ENCODE measurements at places on chromosomes 6 and 20.

DNA sequence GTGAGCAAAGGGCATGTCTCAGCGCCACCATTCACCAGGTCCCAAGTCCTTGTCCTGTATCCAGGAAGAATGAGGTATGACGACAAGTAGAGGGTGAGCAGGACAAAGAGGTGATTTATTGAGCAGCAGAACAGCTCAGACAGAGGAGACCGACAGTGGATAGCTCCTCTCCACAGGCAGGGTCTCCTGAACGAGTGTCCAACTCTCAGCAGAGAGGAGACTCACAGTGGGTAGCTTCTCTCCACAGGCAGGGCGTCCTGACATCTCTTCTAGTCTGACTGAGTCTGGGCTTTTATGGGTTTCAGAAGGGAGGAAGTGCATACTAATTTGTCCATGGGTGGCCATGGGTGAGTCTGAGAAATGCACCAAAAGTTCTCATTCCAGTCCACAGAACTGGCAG, 204.7 kb downstream of the ANKRD60 start:
- DNase-seq, result no peak

GRCh38 chr6:91487696-91488392, 901.0 kb upstream of the MAP3K7 start:
- DNase-seq, result no peak

- no peak for DNase-seq
These were observed 16.9 kb upstream of the FOXC1 start for GRCh38 chr6:1592852-1593251.

DNA sequence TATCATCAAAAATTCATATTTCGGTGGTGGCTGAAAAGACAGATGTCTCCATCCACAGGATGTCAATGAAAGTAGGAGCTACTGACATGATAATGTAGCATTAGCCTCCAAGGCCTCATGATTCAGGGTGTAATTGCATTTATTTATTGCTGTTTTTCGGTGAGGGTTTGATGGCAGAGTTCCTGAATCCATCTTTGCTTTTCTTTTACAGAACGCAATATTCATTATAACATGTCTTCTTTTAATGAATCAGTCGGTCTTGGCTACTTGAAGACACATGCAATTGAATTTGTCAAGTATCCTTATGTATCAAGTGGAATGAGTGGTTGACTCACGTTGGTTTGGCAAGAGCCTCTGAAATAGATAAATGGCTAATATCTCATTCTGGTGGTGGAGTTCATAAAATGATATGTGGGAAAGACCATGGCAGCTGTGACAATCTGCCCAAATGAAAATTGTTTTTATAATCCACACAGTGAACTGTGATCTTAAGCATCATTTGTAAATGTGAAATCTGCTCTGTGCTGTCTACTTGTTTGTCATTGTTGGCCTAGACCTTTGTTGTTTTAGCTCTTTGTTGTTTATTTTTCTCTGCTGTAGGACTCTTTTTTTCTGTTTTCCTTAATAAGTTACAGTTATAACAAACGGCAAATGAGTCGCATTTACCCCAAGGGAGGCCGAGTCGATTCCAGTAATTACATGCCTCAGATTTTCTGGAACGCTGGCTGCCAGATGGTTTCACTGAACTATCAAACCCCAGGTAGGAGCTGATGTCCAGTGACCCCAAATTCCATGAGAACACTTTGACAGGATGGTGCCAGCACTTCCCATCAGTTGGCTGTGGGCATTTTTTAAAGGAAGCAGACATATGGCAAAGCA, 105.7 kb upstream of the LAMP5 start:
- peak; percentile 63 for DNase-seq

DNA sequence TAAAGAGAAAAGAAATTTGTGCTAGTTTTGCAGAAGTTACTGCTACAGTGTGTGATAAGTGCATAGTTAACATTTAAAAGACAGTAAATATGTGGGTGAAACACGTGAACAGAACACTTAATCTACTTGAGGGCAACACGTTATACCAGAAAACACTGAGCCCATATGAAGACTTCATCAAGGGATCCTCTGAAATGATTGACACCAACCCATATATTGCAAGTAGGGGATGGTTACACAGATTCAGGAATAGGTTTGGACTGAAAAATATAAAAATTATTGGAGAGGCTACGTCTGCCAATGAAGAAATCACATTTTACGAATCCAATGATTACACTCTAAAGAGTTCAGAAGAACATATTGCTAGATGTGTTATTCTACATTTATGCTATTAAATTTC, 185.6 kb downstream of the GPX5 start:
- DNase-seq, result no peak

DNA sequence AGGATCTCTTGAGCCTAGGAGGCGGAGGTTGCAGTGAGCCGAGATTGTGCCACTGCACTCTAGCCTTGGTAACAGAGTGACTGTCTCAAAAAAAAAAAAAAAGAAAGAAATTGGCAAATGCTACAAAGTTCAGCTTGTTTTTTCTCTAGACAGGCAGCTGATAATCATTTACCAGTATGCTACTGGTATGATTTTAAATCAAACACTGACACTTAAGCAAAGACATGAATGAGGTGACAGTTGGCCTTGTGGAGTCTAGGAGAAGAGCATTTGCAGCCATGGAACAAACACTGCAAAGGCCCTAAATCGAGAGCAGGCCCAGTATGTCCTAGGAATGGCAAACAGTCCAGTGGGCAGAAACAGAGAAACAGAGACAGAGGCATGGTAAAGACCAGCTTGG, 99.7 kb upstream of the CEP85L start:
- DNase-seq, result no peak

DNA sequence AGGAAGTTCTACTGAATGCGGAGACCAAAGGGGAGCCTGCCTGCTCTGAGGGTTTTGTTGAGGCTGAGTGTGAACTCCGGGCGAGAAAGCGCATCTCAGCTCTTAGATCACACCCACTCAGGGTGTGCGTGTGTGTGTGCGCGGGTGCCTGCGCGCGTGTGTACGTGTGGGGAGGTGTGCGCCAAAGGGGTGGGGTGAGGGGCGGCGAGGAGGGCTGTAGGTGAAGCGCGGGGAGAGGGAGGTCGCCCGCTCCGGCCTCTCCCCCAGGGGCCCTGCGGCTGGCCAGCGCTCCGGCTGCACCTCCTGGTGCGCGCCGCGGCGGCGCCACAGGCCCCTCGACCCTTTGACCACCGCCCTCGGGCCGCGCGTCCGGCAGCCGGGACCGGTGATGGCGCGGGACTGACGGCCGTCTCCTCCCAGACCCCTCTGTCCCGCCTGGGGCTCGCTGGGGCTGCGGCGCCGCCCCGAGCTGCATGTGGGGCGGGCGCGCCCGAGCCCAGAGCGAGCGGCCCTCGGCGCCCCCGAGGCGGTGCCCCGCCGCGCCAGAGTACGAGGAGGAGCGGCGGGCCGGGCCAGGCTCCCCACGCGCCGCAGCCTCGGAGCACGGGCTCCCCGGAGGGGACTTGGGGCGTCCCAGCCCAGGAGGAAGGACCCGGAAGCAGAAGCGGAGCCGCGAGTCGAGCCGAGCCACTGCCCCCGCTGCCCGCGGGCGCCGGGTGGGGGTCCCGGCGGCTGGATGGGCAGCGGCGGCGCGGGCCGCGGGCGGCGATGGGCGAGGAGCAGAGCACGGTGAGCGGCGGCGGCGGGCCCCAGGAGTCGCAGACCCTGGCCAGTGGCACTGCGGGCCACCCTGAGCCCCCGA, at the start of gene RNF217:
TSS of gene RNF217 (plus strand) at position 661 of the 862 bp plus-strand sequence. CDS start at position 769, 108 bp downstream.
- DNase-seq, result peak; percentile 62

DNA sequence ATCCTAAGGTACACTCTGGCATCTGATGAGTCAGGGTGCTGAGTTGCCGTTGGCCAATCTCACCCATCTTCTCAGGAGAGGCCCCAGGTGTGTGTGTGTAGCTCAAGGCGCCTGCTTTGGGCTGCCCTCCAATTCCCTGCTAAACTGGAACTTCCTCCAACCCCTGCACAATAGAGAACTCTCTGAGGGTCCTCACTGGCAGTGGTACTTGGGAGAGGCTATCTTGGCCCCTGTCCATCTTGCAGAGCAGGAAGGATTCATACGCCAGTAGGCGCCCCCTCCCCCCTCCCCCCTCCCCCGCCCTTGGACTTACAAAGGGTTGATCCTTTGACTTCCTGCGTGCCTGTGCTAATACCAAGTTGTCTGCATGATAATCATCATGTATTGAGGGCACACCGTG, 173.6 kb downstream of the SASH1 start:
- DNase-seq, result no peak

GRCh38 chr20:53692465-53693067, 98.9 kb upstream of the ZNF217 start:
- peak; percentile 58 for DNase-seq

- DNase-seq, result no peak
These were observed 99.9 kb downstream of the CDH26 start for GRCh38 chr20:60057866-60058807.

DNA sequence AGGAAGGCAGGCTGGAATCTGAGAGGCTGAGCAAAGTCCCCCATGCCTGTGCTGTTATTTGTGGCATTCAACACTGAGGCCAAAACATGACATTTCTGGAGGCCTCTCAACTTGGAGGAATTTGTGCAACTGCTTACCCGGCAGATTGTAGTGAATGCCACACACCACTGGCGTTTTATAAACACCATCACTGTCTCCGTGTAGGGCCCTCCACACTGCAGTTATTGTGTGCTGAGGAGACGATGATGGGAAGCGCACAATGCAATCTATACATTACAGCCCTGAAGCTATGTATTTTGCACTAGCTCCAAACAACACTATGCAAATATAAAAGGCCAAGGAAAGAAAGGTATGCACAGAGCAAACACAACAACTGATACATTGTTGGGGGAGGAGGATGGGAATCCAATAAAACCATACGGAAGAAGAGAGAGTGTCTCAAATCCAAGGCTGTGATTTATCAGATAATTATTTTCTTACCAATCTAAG, 106.5 kb downstream of the SMLR1 start:
- peak; percentile 34 for DNase-seq

DNA sequence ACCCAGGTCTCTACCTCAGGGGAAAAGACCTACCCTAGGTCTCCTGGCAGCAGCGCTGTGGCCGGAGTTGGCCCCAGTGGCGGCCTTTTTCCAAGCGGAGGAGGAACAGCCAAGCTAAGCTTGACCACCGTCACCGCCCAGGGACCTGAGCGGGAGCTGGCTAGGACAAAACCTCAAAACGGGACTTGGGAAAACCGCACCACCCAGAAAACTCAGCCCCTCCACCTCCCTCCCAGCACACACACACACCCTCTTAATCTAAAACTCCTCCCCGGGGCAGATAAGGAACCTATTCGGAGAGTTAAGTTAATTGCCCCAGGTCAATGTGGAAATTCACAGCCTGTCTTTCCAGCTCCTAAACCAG, 2.7 kb upstream of the TRERF1 start:
- no peak for DNase-seq

- DNase-seq, result peak; percentile 33
These were observed 45.2 kb downstream of the THEMIS start for GRCh38 chr6:127855542-127856159.

- DNase-seq, result no peak
These were observed 55.5 kb downstream of the ATP9A start for GRCh38 chr20:51712501-51713212.

- no peak for DNase-seq
These were observed 61.1 kb downstream of the PLCG1 start for GRCh38 chr20:41198443-41198842.

DNA sequence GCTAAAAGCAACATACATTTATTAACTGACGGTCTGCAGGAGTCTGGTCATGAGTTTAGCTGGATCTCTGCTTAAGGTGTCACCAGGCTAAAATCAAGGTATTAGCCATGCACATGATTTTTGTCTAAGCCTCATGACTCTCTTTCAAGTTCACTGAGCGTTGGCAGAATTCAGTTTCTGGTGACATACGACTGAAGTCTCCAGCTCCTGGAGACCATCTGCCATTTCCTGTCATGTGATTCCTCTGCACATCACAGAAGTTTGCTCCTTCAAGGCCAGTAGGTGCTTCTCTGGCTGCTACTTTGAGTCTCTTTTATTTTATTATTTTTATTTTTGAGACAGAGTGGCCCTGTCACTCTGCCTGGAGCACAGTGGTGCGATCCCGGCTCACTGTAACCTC, 148.4 kb upstream of the EYA4 start:
- no peak for DNase-seq

DNA sequence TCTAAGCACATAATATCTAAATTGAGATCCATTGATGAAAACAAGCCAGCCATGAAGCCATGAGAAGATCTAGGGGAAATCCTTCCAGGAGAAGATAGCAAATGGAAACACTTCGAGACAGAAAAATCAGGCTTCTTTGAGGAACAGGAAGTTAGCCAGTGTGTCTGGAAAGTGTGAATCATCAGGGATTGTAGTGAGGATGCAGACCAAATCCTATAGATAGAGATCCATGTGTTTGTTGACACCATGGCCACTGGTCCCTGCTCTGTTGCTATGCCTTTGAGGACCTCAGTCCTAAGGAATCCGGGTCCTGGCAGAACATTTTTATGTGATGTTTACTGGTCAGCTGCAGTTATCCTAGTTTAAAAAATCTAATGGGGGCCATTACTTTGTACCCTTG, 6.6 kb upstream of the ELOVL2 start:
- peak; percentile 64 for DNase-seq

DNA sequence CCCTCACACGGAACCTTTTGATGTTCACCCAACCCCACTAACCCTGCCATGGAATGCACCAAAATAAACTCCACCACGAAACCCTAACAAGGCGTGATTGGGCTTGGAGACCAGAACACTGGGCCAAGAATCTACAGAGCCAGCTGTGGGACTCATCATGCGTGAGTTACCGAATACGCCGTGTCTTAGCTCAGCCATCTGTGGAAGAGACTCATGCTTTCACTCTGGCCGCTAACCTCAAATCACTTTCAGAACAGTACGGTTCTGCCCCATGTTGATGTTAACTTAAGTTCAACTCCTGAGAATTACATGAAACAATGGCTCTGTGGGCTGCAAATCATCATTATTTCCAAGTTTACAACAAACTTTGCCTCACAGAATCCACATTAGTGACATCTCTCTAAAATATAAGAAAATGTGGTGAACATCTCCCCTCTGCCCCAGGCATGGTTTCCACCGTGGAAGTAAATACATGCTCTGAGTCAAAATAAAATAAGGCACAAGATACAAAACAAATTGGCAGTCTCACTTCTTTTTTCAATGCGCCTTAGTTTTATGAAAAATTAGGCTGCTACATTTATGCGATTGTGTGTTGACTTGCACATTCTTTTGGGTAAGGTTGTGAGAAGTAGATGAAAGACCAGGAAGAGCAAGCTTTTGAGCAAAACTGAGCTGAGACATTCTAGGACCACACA, 308.9 kb upstream of the EXOC2 start:
- DNase-seq, result no peak
